Left renal pelvis (tissue), 4 donors: ENCODE measurements at places on chromosomes 1 and 21. TPM values are rescaled to one million over a fixed set of nuclear protein-coding genes. Genes with fewer than 3 reads are reported as not detected.

DNA sequence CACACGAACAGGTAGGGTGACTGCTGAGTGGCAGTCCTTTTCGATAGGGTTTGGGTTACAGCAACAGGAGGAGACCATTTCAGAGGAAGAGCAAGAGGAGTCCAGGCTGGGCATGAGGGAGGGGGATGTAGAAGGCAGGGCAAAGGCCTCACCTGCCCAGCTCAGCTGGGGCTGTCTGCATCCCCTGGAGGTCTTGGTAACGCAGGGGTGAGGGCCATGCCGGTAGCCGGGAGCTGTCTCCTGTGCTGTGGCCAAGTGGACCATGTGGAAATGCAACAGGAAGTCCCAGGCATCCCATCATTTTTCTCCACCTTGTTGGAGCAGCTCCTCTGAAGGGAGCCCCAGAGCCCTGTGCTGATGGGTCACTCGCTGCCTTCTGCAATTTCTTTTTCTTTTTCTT lies 105.4 kb upstream of the C1orf174 start:
- DNase-seq = no peak

DNA sequence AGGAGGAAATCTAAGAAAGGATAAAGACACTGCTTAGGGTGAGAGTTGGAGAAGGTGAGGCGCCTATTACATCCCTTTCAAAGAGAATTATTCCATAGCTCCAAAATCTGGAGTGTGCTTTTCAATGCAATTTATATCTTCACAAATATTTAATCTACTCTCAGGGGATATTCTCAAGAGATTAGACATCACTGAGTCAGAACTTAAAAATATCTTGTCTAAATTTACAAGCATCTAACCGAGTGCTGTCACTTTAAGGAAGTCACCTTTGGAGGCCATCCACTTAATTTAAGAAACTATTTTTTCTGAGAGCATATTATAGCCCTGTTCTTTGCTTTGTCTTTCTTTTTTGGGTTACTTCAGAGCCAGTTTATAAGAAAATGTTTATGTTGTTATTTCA lies 134.6 kb downstream of the TNFSF18 start:
- DNase-seq = no peak

- no peak for DNase-seq
These were observed 107.0 kb downstream of the KIF26B start for GRCh38 chr1:245261786-245262185.

DNA sequence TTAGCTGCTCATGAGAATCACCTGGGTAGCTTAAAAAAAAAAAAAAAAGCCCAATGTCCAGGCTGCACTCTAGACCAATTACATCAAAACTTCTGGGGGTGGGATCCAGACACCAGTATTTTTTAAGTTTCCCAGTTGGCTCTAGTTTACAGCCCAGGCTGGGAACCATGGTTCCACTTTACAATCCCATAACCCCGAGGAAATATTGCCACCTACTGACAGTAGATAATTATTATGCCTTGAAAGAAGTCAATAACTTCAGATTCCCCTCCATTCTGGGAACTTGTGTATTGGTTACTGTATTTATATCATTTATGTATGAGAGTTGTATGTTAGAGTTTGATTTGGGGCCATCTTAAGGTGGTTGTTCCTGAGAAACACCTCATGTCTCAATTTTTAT lies 100.2 kb downstream of the SPATA46 start:
- DNase-seq = no peak

The IGSF3 gene
- polyA plus RNA-seq = 28.6 TPM

The NBPF15 gene
- polyA plus RNA-seq = 71.5 TPM

The KANK4 gene
- polyA plus RNA-seq = 19.6 TPM

The PMVK gene
- 40.1 TPM for polyA plus RNA-seq

DNA sequence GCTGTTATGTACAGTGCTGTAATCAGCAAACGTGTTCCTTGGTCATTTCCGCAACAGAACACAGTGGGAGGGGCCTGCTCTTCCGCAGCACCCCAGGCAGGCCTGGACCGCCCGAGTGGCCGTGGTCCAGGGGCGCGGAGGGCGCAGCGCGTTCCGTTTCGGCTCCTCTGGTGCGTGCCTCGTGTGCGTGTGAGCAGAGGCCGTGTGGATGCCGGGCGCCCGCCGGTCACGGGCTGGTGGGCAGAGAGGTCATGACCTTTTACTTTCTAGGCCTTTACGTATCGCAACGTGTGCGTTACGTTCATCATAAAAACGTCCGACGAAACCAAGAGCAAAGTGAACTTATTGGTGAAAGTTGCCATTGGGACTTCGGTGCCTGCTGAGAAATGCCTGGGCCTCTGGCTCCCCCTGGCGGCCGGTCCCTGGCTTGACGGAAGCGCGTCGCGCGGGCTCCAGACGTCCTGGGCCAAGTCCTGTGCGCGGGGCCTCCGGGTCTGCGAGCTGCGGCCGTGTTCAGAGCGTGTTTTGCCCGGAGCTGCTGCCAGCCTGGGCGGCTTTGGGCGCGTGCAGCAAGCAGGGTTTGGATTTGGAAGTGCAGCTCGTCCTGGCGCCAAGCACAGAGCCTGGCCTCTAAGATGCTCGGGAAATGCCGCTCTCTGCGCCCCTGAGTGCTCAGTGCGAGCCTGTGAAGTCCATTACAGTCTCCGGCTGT lies 34.4 kb downstream of the COL18A1 start:
- DNase-seq = no peak

DNA sequence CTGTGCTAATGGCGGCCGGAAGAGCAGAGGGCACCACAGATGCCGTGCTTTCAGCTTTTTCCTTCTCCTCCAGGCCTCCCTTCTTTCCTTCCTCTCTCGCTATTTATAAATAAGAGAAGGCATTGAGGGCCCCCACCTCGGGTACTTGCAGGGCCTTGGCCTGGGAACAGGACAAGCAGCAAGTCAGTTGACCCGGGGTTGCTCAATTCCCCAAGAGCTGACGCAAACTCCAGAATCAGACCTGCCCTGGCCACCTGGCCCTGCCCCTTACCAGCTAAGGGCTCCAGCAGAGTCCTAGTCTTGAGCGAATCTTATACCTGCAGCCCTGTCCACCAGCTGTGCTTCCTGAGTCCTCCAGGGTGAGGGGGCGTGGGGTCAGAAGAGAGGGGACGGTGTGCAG lies 13.5 kb downstream of the TNFRSF1B start:
- no peak for DNase-seq

GRCh38 chr1:78792756-78793155 lies 143.1 kb downstream of the IFI44 start:
- DNase-seq = no peak

The STYXL2 gene
- 0.40 TPM for polyA plus RNA-seq
